ENCODE measurements at places on chromosomes 7 and 10. TPM values are rescaled to one million over a fixed set of nuclear protein-coding genes. Genes with fewer than 3 reads are reported as not detected.
A peak's percentile ranks its signal among the peaks of the same experiment; 100 is the strongest.

- DNase-seq, result no peak
Observed at GRCh38 chr7:143456992-143457793, 13.9 kb downstream of the TAS2R60 start.

Gene TLX1
- 3.4 TPM for total RNA-seq

Gene ARHGAP22
- total RNA-seq, result 10.4 TPM

DNA sequence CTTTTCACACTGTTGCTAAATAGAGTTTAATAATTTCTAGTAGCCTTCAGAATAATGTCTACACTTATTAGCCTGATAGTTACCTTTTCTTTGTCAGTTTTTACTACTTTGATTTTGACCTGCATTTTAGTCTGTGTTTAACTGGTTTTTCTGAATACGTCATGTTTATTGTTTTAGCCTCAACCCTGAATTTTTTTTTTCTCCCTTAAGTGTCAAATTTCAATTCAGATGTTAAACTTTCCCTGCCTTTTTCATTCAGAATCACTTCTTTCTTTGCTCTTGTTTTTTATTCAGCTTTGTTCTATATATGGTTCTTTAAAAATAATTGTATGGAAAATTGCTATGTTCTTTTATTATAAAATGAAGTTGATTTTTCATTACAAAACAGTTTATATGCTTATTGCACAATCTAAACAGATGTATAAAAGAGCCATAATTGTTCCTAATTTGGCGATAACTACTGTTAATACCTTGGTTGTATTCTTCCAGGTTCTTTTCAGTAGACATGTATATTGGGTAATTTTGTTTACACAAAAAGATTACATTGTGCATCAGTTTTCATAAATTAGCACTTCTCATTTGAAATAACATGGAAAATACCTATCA, 159.7 kb downstream of the ADK start:
- no peak for DNase-seq

DNA sequence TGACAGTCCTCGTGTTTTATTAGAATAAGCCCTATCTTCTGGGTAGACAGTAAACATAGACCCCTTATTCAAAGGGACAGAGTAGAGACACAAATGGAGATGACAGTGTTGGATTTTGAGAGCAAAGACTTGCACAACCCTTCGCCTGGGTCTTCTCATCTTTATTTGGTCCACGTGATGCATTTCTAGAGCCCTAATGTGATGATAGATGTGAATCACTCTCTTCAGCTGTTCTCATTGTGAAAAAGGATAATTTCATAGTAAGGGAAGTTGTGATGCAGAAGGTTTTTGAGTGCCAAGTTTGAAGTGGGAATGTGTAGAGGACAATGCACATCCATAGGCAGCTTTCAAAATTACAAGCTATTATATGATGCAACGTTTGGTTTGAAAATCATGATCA, 86.3 kb downstream of the CREB5 start:
- DNase-seq, result no peak

Gene PNLIPRP3
- 0.96 TPM for total RNA-seq

- DNase-seq, result no peak
Observed at GRCh38 chr10:123645615-123646014, 20.5 kb upstream of the GPR26 start.

- peak; percentile 66 for DNase-seq
Observed at GRCh38 chr10:110641256-110641655, 2.9 kb upstream of the RBM20 start.

DNA sequence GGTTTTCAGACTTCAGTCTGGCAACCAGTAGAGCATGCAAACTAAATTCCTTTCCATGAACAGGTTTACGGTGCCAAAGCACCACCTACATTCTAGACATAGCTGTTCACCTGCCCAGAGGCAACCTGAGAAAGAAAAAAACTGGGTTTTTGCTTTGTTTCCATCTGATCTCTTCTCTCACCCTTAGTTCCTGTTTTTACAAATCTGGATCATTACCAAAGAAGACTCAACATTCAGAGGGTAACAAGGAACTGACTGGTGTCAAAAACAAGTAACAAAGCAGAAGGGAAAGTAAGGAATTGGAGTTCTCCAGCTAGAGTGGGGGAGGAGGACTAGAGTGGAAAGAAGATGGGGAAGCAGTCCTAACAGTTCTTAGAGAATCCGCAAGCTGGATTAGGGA, 36.4 kb downstream of the CPVL start:
- peak; percentile 38 for DNase-seq

DNA sequence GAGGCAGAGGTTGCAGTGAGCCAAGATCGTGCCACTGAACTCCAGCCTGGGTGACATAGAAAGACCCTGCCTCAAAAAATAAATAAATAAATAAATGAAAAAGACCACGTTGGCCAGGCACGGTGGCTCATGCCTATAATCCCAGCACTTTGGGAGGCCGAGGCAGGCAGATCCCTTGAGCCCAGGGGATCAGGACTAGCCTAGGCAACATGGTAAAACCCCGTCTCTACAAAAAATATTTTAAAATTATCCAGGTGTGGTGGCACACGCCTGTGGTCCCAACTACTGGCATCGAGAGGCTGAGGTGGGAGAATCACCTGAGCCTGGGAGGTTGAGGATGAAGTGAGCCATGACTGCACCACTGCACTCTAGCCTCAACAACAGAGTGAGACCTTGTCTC, 116.7 kb upstream of the PDLIM1 start:
- DNase-seq, result no peak

Gene HOXA7
- total RNA-seq, result 0.72 TPM

Gene TMEM229A
- 0.48 TPM for total RNA-seq

Gene TYSND1
- total RNA-seq, result 7.5 TPM

DNA sequence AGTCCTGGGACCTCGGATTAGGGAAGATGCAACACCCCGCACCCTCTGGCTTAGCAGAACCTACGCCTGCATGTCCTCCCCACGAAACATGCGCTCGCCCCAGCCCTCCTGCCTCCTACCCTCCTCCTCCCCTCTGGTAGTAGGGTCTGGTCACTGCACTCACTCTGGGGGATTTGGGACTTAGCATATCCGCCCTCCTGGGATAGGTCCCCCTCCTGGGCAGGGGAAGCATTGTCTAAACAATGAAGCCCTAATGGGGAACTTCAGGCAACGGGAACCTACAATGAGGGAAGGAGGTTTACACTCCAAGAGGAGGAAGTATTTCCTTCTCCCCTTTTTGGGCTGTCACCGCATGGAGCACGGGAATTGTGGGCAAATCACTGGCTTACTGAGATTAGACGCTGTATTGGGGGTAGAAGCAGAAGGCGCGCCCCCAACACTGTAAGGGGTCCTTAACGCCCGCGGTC, 892 bp downstream of the CRHR2 start:
- no peak for DNase-seq

- no peak for DNase-seq
Observed at GRCh38 chr10:50882540-50882983, 2.9 kb downstream of the A1CF start.

- no peak for DNase-seq
Observed at GRCh38 chr10:62001898-62002297, 100.4 kb downstream of the ARID5B start.

DNA sequence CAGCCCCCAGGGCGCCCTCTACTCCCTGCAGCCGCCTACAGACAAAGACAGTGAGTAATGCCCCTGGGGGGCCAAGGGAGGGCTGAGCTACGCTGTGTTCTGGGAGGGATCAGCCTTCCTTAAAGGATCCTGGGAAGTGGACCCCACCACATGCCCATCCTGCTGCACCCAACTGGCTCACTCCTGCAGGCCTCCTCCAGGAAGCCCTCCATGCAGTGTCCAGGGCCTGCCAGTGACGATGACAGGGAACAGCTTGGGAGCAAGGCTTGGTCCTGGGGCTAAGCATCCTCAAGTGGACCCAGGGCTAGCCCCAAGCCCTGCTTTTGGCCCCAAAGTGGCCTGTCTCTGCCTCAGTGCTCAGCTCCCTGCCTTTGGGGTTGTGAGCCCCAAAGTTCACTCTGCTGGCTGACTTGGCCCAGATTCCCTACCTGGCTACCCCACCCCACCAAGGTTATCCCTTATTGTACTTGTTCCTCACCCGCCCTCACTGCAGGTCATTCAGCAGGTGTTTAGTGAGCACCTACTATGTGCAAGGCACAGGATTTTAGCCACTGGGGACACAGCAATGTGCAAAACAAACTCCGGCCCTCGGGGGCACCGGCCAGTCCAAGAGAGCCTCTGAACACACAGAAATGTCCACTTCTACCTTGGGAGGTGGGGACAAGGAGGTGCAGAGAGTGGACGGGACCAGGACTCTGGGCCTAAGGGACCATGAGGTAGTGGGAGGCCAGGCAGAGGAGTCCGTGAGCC, 83.5 kb downstream of the MYL10 start:
- DNase-seq, result no peak

- no peak for DNase-seq
Observed at GRCh38 chr10:65891073-65891981, 1034.5 kb upstream of the LRRTM3 start.

Gene NFE2L3
- 2.4 TPM for total RNA-seq

Gene KCNH2
- total RNA-seq, result 25.3 TPM

DNA sequence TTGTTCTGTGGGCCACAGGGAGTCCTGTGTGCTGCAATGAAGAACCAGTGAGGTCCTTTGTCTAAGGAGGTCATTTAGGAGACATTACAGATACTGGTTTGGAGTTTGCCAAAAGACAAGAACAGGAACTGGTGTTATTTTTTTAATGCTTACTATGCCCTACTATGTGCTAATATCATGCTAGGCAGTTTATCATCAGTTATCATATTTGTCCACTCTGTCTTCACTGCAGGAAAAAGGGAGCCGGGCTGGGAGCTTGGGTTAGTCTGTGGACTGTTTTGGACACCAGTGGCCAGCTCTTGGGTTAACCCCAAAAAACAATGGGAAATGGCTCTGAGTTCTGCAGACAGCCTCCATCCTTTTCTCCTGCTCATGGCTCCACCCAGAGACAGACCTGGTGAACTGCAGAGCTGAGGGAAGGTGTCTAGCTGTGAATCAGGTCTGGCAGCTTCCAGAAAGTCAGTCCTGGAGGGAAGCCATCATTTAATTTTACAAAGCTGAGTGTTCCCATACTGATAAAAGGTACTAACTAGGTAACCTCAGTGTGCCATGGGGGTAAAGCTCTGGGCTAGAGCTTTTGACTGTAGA, 101.2 kb upstream of the ZNF746 start:
- DNase-seq, result no peak

Measured in umbilical cord (tissue), 2 donors.